ENCODE measurements at places on chromosomes 16 and 17.

DNA sequence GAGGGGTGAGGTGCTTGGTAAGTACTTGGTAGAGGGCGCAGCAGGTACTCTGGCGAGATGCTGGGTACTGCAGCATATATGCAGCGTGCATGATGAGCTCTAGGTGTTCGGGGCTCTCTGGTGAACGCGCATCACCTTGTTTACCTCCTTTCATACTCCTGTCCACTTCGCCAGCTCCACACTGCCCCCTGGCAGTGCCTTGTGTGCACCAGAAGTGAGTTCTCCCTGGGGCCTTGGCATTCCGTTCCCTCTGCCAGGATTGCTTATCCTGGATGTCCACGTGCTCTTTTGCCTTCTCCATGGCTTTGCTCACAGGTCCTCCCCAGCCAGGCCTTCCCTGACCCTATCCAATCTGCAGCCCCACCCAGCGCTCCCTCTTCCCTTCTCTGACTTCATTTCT lies 154.2 kb downstream of the MRM1 start:
- DNase-seq, result peak; percentile 12

DNA sequence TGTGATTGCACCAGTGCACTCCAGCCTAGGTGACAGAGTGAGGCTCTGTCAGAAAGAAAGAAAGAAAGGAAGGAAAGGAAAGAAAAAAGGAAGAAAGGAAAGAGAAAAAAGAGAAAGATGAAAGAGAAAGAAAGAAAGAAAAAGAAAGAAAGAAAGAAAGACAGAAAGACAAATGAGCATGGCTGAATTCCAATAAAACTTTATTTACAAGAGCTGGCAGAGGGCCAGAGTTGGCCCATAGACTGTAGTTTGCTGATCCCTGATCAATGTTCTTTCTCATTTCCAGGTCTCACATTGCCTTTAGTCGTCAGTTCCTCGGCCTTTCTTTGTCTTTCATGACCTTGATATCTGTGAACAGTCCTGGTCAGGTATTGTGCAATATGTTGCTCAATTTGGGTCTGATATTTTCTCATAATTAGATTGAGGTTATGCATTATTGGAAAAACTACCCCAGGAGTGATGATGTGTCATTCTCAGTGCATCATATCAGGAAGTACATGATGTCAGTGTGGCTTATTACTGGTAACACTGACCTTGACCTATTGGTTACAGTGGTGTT lies 68.5 kb upstream of the MED9 start:
- no peak for DNase-seq

DNA sequence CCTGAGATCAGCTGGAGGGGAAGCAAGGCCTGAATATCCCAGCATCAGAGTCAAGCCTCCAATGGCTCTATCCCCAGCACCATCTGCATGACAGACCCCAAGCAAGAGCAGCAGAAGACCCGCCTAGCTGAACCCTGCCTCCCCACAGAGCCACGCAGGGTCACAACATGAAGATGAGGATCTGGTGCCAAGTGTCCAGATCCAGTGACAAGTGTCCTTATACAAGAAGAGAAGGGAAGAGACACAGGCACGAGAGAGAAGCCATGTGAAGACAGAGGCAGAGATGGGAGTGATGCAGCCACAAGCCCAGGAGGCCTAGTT lies 28.9 kb downstream of the TNFRSF13B start:
- no peak for DNase-seq

GRCh38 chr16:66399930-66400329 lies 27.2 kb upstream of the BEAN1 start:
- no peak for DNase-seq

- no peak for DNase-seq
Measured at GRCh38 chr17:32854832-32855389, 22.0 kb downstream of the MYO1D start.

- DNase-seq, result peak; percentile 56
Measured at GRCh38 chr17:44911133-44912001, 3.9 kb downstream of the GFAP start.

DNA sequence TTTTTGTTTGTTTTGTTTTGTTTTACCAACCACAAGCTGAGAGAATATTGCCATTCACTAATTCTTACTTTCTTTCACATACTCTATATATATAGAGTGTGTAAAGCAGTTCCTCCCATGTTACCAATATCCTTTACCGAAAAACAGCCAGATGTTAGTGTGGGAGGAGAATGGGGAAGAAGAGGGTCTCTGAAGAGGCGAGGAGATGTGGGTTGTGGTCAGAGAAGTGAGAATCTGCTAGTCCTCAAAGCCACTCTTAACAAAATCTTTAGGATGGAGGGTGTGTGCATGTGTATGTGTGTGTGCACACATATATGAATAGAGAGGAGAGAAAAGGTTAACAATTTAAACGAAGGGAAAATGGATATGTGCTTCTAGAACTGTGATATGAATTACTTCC lies 80.6 kb downstream of the TUBD1 start:
- no peak for DNase-seq

DNA sequence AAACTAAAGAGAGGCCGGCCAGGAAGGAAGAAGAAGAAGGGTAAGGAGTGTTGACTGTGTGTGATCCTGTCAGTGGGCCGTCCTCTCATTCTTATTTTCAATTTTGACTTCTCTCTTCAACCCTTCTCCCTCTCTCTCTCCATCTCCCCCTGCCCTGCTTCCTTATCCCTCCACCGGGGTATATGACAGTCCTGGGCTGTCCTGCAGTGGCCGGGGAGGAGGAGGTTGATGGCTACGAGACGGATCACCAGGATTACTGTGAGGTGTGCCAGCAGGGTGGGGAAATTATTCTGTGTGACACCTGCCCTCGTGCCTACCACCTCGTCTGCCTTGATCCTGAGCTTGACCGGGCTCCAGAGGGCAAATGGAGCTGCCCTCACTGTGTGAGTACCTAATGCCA lies 5.6 kb downstream of the CHD3 start:
- no peak for DNase-seq

- DNase-seq, result no peak
Measured at GRCh38 chr17:79463421-79464317, 147.2 kb downstream of the RBFOX3 start.

- DNase-seq, result no peak
Measured at GRCh38 chr16:14405611-14406537, 224.2 kb downstream of the PARN start.

- DNase-seq, result no peak
Measured at GRCh38 chr17:63095879-63096278, 129.8 kb downstream of the TANC2 start.

GRCh38 chr16:10968498-10968897 lies 24.1 kb downstream of the CLEC16A start:
- no peak for DNase-seq

- DNase-seq, result no peak
Measured at GRCh38 chr16:56912746-56913708, 18.9 kb upstream of the HERPUD1 start.

GRCh38 chr16:89050119-89050867 lies 43.4 kb upstream of the ACSF3 start:
- DNase-seq, result no peak

DNA sequence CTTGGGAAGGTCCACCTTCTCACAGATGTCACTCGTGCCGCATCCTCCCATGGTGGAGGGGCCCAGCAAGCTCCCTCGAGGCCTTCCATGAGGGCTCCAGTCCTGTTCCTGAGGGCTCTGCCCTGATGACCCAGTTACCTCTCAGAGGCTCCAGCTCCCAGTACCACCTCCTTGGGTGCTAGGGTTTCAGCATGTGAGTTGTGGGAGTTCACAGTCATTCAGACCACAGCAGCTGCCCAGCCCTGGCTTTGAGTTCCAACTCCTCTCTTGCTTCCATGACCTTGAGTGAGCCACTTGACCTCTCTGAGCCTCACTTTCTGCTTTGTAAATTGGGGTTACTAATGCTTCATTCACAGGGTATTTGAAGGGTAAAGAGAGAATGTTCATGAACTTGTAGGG lies 37.1 kb upstream of the LGALS9 start:
- DNase-seq, result no peak

- no peak for DNase-seq
Measured at GRCh38 chr16:49499869-49500610, 126.4 kb downstream of the C16orf78 start.

GRCh38 chr17:80474231-80474960 lies 2.0 kb downstream of the NPTX1 start:
- no peak for DNase-seq

DNA sequence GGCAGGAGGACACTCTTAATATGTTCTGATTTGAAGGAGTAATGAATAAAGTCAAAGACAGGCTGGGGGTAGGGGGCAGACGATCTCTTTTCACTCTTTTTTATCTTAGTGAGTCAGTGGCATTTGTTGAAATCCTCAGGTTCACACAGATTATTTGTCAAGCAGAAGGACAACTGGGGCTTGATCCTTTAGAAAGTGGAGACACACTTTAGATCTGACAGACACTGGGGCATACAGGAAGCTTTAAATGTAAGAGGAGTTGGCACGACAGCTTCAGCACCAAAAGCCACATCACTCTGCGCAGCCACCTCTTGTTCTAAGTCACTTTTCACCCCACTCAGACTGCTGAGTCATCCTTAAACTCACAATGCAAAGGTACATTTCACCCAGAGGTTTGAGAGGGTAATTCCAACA lies 121.5 kb downstream of the STXBP4 start:
- DNase-seq, result no peak

DNA sequence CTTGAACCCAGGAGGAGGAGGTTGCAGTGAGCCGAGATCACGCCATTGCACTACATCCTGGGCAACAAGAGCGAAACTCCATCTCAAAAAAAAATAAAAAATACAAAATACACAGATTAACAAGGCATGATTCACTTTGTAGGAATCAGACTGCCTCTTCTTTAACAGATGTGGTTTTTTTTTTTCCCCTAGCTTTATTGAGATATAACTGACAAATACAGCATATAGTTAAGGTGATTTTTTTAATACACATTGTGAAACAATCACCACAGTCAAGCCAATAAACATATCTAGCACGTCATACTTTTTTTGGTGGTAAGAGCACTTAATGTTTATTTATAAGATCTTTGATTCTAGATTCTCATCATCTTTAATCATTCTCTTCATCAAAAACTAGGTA lies 87.8 kb downstream of the SPAG9 start:
- DNase-seq, result no peak

DNA sequence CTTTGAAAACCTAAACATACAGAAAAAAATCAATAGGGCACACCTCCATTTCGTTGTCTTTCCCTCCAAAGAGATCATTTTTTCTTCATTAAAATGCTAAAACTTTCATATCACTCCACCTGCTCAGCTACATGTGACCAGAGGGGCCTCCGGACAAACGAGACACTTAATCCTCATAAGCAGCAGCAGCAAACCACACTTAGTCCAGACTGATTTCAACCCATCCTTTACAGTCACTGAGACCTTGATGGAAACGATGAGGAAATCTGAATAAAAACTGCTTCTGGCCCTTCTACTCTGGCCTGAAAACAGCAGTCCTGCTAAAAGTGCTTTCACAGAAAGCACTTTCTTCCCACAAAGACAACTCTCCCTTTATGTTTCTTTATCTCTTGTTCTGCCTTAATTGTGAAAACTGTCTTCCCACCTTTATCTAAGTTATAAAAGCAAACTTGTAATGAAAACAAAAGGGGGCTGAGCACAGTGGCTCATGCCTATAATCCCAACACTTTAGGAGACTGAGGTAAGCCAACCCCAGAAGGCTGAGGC lies 4.6 kb downstream of the ANKRD11 start:
- DNase-seq, result peak; percentile 18

DNA sequence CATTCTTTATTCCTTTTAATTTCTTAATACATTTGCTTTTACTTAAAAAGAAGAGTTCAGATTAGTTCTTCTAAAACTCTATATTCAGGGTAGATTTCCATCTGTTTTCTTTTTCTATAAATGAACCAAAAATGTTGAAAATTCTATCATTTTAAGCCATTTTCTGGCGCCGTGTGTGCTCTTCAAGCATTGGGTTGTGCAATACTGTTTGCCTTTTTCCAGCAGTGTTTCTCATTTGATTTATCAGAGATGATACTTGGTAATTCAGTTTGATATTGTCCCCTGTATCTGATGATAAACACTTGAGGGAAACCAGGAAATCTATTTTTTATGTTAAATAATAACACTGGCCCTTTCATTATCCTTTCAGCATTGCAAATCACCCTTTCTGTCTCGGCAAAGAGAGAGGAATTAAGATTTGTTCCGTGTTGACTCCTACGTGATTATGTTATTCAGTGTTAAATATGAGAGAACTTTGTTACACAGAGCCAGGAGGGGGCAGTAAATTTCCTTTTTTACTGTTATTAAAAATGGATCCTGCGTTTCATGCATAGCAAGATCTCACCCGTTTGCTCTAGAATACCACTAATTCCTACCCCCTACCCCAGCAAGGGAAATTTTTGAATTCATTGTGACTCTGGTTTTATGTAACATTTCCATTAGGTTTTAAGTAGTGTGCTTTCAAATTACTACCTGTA lies 606.9 kb upstream of the RBFOX1 start:
- no peak for DNase-seq

DNA sequence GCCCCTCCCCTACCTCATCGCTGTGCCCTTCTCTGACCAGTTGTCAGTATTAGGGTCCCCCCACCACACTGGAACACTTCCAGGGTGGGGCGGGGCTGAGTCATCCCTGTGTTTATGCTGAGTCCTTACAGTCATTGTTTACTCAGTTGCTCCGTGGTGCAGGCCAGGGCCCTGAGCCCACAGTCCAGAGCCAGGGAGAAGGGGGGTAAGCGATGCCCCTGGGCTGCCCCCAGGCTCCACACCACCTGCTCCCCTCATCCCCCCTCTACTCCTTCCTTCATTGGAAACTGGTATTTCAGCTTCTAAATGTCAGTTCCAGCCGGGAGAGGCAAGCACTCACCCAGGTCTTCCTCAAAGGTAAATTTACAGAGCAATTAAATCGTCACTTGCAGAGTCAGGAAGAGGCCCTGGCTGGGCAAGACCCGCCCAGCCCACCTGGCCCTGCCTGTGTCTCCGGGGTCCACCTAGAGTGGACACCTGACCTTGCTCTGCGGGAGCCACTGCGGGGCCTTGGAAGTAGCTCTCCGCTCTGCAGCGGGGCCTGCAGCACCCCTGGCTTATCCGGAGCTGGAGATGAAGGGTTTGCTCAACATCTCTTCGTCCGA lies 4.8 kb downstream of the ATP2A3 start:
- no peak for DNase-seq

- no peak for DNase-seq
Measured at GRCh38 chr16:77406680-77407079, 28.2 kb downstream of the ADAMTS18 start.

DNA sequence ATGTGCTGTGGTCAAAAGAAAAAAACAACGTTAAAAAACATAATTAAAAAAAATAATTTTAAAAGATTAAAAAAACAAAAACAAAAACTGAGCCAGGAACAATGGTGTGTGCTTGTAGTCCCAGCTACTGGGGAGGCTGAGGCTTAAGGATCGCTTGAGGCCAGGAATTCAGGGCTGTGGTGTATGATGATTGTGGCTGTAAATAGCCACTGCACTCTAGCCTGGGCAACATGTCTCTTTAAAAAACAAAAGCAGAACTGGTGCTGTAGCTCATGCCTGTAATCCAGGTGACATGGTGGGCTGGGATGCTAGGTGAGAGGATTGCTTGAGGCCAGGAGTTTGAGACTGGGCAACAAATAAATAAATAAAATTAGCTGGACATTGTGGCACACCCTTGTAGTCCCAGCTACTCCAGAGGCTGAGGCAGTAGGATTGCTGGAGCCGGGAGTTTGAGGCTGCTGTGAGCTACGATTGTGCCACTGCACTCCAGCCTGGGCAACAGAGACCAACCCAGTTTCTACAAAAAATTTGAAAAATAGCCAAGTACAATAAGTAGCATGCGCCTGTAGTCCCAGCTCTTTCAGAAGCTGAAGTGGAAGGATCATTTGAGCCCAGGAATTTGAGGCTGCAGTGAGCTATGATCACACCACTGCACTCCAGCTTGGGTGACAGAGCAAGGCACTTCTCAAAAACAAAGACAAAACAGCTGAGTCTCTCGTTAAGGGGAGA lies 43.6 kb downstream of the NFATC3 start:
- no peak for DNase-seq

GRCh38 chr17:81368161-81369022 lies 26.9 kb upstream of the BAHCC1 start:
- DNase-seq, result no peak

All from T-helper 2 cell (primary cell).